ENCODE measurements at places on chromosomes 16 and 17. TPM values are rescaled to one million over a fixed set of nuclear protein-coding genes. Genes with fewer than 3 reads are reported as not detected.

CD68 gene
- 4.9 TPM for total RNA-seq

EVPLL gene
- not detected for total RNA-seq

NPIPA3 gene
- total RNA-seq: 0.54 TPM

SLC52A1 gene
- 0.25 TPM for total RNA-seq

LGALS9 gene
- 0.90 TPM for total RNA-seq

KCNH6 gene
- total RNA-seq: not detected

DNA sequence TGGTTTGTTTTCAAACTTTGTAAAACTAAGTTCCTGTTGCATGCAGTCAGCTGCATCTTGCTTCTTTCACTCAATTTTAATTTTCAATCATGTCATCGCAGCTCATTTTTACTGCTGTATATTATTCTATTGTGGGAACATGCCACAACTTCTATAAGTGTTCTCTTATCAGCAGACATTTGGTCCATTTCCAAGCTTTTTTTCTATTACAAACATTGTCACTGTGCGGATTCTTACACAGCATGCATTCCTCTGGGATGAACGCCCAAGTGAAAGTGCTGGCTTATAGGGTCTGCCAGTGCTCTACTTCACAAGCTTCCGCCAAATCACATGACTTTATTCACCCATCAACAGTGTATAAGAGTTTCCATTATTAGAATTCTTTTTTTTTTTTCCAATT is 22.7 kb downstream of the GINS3 start:
- peak; percentile 57 for DNase-seq

DNA sequence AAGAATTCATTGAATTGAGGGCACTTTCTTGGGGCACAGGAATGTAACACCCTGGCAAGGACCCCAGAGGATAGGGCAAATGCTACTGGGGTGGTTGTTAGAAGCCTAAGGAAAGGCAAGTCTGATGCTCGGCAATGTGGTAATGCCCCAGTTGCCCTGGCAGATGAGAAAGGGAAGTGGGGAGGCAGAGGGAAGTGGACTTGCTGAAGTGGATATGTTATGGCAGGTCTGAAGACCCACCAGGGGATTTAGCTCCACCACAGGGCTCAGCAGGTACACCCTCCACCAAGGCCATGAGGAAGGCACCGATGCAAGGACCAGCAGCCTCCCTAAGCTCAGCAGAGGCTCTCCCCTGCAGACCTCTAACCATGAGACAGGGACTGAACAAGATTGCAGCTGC is 184.8 kb downstream of the IRX5 start:
- DNase-seq: no peak

GRCh38 chr16:4217204-4218131 is 24.4 kb downstream of the SRL start:
- DNase-seq: peak; percentile 33

DNA sequence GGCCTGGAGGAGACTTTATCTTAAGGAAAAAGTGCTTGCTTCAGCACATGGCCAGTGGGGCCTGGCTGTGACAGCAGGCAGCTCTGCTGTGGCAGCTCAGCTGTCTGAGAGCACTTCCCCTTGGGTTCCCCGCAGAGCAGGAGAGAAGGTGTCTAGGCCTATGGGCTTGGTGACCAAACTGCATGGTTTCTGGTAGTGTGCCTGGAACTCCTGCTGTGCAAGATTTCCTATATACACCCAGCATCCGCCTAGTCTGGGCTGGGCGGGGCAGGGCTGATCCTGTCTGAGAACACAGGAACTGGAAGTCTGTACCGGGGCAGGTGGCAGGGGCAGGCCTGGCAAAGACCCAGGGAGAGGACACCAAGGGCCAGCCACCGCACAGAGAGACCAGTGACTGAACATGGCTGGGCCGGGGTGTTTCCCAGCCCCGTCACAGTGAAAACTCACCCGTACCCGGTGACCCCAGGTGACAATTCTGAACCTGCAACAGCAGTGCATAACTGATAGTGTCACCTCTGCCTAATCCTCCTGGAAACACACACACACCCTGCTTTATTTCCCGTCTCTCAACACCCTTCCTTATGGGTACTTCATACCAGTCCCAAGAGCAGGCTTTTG is 39.3 kb downstream of the CHD9 start:
- DNase-seq: no peak

- no peak for DNase-seq
Measured at GRCh38 chr16:50308237-50308965, 42.0 kb downstream of the ADCY7 start.

DNA sequence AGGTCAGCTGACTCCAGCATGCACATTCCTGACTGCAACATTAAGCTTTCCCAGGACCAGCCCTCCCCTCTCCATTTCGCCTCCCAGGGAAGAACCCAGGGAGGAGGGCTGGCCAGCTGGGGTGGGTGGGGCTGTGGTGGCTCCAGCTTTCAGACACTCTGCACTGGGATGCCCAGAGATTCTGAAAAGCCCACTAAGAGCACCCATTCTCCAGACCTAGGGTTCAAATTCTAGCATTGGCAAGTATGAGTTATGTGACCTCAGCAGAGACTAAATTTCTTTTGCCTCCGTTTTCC is 7.8 kb downstream of the DLX3 start:
- no peak for DNase-seq

GRCh38 chr17:44673893-44674292 is 15.7 kb downstream of the CCDC43 start:
- no peak for DNase-seq

DNA sequence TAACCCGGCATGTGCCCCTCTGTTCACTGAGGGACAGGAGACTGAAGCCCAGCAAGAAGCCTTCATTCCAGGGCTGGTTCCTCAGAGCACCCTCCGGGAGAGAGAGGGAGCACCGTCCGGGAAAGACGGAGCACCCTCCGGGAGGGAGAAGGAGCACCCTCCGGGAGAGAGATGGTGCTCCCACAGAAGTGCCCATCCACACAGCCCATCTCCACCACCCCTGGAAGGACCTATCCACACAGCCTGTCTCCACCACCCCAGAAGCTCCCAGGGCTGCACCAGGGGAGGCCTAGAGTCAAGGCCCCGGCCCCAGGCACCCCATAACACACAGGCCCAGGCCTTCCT is 88.6 kb downstream of the ABR start:
- no peak for DNase-seq

DNA sequence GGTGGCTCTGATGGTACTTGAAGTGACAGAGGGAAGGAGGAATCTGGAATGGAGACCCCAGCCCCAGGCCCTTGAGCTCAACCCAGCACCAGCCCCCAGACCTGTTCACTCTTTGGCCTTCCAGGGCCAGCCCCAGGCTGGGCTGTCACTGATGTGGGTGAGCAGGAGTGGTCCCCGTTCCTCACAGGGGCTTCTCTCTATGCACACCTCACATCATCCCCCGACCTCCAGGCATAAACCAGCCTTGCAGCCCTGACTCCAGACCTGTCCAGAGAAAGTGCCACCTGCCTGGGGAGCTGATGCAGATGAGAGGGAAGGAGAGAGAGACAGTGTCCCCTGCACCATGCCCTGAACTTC is 182.6 kb upstream of the SDK2 start:
- no peak for DNase-seq

DNA sequence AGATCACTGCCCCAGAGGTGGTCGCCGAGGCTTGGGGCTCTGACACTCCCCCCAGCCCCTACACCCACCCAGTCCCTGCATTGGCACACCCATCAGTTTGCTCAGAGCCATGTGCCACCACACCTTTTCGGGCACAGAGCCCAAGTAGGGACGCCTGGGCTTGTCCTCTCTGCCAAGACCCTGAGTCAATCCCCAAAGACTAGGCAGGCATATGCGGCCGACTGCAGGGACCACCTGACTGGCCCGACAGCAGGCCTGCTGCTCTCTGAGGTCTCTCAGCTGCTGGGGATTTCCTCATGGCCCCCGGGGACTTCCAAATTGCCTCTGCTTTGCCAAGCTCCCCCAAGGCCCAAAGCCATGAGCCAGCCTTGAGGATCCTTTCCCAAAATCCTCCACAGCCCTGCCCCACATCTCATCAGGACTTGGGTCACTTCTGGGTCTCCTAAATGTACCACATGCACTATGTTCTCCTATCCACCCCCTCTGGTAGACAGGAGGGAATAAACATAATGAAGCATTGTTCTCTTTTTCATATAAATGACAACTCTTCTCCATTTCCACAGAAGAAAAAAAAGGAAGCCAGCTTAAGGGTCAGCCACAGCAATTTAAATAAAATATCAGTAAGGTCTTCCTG is 30.6 kb downstream of the MYO18A start:
- DNase-seq: peak; percentile 70

DNA sequence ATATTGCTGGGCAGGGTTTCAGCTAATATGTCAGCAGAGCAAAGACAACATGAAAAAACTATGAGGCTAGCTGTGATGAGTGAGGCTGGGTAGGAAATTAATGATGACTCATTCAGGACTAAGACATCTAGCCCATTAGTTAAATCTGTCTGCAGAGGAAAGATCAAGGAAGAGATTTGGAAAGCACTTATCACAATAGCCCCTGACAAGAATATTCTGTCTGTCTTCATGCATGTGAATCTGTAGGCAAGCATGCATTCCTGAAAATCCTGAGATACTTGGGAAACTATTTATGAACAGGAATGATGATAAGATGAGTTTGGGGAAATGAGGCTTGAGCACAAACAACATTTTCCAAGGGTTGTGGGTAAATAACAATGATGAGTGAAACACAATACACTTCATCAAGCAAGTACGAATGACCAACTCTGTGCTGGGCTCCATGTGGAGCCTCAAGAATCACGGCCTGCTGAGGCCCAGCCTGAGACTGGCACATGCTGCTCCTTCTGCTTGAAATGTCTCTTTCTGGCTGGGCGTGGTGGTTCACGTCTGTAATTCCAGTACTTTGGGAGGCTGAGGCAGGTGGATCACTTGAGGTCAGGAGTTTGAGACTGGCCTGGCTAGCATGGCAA is 96.5 kb upstream of the ASIC2 start:
- peak; percentile 1 for DNase-seq
